ENCODE measurements at places on chromosomes 16 and 17. TPM values are rescaled to one million over a fixed set of nuclear protein-coding genes. Genes with fewer than 3 reads are reported as not detected.
A peak's percentile ranks its signal among the peaks of the same experiment; 100 is the strongest.

CDH3 gene
- total RNA-seq = 4.2 TPM

ATAD5 gene
- total RNA-seq = 26.3 TPM

- H3K4me3 ChIP-seq = no peak overlapping the region
- H3K27ac ChIP-seq = no peak overlapping the region
- H3K4me1 ChIP-seq = peaks cover 36% of the 10 kb centered on the region
- no peaks in the 10 kb centered on the region for H3K27me3 ChIP-seq
Measured at GRCh38 chr17:1347589-1348323, 52.3 kb downstream of the YWHAE start.

- no peak overlapping the region for H3K4me3 ChIP-seq
- peaks cover 3% of the 10 kb centered on the region for H3K36me3 ChIP-seq
- H3K27me3 ChIP-seq = no peaks in the 10 kb centered on the region
- DNase-seq = no peak
Measured at GRCh38 chr17:13788385-13788784, 186.7 kb upstream of the HS3ST3A1 start.

DNA sequence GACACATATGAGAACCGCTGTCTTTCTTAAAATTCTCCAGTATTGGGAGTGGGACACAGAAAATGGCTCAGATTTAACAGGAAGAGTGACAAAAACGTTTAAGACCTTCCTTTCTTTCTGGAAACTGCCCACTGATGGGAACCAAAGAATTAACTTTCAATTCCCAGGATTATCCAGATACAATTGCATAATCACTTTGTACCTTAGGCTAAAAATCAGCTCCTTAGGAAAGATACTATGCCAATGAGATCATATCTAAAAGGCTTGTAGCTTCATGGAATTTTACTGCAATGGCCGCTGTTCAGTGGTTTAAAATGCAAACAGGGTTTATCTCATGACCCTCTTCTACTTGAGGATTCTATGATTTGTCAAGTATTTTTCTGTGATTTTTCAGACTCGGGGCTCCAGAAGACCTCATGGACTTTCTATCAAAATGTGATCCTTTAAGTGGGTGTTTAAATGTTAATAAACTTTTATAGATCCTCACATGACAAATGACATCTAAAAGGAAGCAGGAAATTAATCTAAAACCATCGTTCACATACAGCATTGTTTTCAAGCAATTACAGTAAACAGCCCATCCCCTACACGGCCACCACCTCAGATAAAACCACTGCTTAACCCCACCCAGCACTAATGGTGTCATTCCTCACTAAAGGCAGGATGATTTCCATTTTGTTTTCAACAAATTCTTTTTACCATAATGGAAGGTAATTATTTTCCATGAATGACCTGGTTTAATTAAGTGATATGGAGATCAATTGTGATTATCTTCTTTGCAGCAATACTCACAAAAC is 31.6 kb upstream of the ERN1 start:
- peaks cover 5% of the 10 kb centered on the region for H3K4me1 ChIP-seq
- H3K4me3 ChIP-seq = no peak overlapping the region
- no peak for DNase-seq
- H3K27ac ChIP-seq = no peak overlapping the region
- no peaks in the 10 kb centered on the region for H3K27me3 ChIP-seq
- H3K36me3 ChIP-seq = no peaks in the 10 kb centered on the region

DNA sequence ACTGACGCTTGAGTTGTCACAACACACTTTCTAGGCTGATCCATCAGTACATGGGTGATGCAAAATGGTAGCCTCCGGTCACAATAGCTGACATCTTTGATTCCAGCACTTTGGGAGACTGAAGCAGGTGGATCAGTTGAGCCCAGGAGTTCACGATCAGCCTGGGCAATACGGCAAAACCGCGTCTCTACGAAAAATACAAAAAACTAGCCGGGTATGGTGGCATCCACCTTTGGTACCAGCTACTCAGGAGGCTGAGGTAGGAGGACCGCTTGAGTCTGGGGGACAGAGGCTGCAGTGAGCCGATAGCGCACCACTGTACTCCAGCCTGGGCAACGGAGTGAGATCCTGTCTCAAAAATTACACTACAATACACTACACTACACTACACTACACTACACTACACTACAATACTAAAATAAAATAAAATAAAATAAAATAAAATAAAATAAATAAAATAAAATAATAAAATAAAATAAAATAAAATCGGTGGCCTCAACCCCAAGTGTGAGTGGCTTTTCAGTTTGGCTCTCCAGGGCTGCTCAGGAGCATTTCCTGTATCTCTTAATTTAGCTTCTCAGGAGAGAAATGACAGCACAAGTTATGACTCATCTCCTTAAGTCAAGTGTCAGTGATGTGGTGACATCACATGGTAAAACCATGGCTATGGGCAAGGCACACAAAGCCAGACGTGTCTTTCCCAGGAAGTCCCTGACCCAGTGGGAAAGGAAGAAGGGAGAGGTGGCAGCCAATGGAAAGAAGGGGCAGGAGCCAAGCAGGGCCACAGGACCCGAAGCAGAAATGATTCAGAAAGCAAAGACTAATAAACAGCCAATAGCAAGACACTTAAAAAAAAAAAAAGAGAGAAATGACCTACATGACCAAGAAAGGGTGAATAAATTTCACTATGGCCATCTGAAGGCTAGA is 75.3 kb upstream of the TBC1D3K start:
- peak overlapping the region; percentile 46 for H3K27ac ChIP-seq
- no peaks in the 10 kb centered on the region for H3K36me3 ChIP-seq
- peaks cover 9% of the 10 kb centered on the region for H3K4me1 ChIP-seq
- H3K27me3 ChIP-seq = peaks cover 5% of the 10 kb centered on the region
- no peak for DNase-seq

Measured in neural crest cell (in vitro differentiated cells).